ENCODE measurements at places on chromosomes 5 and 9.

- DNase-seq, result no peak
Measured at GRCh38 chr5:14660833-14661232, 3.7 kb upstream of the OTULIN start.

DNA sequence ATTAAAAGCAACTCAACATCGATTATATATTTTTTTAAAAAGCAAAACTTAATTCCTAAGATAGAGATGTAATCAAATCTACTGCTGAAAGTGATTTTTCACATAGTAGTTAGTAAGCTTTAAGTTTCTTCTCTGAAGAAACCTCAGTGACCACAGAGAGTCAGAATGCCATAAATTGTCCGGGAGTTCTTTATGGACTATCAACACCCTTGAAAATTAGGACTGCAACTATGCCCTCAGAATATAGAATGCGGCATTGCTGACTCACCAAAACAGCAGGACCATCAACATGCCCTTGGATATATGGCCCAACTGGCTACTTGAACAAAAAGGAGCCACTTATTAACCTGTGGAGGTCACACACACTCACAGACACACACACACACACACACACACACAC, 228.9 kb upstream of the SNX2 start:
- no peak for DNase-seq

DNA sequence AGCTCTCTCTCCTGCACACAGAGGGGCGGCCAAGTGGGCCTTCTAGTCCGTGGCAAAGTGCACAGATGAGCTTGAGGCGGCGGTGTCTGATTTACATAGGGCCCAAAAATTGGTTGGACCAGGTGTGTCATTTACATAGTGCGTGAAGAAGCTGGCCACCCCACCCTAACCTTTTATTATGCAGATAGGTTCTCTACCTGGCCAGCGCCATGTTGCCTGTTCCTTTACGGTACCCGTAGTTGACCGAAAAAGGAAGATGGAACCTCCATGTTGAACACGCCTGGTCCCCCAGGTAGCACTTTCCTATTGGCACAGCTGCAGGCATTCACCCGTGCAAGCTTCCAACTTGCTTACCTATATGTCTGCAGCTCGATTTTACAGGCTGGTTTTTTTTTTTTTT, 61.5 kb downstream of the GNA14 start:
- DNase-seq, result no peak

DNA sequence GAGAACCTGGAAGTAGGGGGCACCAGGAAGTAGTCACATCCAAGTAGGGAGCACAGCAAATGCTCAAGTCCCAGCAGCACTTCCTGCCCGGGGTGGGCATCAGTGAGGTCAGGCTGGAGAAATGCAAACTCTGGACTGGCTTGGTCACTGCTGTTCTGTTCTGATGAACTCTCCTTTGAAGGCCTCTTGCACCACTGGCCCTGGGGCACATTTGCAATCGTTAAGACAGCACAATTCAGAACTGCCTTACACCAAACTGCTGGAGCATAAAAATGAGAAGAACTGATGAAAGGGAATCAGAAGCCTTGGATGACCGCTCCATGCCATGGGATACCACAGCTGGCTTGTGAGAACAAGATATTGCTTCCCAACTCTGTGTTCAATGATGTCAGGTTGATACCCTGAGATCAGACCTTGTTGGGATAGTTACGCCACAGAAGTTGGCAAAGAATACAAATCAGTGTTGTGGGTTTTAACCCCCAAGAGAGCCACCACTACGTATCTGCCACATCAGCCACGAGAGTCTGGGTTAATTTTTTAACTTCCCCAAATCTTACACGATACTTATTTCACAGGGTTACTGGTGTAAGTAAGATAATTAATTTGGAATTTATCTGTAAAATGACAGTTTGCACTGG, 42.3 kb upstream of the ZSWIM6 start:
- DNase-seq, result no peak

GRCh38 chr9:136980669-136981478, 1.9 kb upstream of the LCNL1 start:
- DNase-seq, result no peak

DNA sequence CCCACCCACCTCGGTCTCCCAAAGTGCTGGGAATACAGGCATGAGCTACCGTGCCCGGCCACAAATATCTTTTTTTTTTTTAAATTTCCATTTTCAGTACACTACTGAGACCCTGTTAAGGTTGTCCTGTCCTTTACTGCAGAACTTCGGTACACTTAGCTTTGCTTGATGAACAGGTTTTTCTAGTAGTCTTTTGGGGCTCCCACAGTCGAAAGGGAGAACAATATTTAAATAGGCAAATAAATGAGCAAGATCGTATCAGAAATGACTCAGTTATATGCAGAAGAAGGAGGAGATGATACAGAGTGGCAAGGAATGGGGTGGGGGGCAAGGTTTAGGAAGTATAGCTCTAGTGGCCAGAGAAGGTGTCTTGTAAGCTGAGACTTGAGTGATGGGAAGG, 52.7 kb downstream of the MSX2 start:
- DNase-seq, result no peak

DNA sequence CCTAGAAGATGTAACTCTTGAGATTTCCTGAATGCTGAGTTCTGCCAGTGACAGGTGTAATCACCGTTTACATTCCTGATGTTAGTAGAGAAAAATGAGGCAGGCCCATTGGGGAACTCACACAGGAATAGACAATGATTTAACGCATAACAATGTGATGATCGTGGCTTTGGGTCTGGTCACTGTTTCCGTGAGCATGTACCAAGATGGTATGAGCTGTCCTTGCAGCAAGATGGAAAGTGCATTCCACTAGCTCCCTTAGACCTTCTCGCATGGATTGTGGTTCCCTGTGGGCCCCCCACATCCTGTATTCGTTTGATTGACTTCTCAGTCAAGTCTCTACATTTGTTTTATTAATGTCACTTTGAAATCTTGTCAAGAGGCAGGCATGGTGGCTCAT, 124.0 kb upstream of the DAP start:
- no peak for DNase-seq

DNA sequence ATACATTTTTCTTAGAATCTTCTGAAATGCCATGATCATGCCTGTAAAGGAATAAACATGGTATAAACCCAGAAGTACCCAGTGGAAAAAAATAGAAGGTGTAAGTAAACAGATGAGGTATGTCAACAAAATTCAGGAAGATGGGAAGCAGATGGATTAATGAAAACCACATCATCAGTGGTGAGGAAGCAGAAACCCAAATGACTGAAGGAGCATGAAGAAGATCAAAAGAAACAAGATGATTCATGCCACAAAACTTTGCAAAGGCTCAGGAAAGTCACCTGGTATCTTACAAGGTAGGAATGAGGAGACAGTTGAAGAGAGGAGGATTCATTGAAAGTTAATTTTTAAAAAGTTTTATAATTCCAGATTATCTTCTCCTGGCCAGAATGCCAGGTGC, 132.8 kb upstream of the PAPPA start:
- no peak for DNase-seq

GRCh38 chr9:128161215-128161902, 1.3 kb downstream of the BBLN start:
- no peak for DNase-seq

- DNase-seq, result no peak
Measured at GRCh38 chr5:68047035-68047434, 168.5 kb upstream of the PIK3R1 start.

- no peak for DNase-seq
Measured at GRCh38 chr5:38497946-38498345, 58.5 kb downstream of the LIFR start.

DNA sequence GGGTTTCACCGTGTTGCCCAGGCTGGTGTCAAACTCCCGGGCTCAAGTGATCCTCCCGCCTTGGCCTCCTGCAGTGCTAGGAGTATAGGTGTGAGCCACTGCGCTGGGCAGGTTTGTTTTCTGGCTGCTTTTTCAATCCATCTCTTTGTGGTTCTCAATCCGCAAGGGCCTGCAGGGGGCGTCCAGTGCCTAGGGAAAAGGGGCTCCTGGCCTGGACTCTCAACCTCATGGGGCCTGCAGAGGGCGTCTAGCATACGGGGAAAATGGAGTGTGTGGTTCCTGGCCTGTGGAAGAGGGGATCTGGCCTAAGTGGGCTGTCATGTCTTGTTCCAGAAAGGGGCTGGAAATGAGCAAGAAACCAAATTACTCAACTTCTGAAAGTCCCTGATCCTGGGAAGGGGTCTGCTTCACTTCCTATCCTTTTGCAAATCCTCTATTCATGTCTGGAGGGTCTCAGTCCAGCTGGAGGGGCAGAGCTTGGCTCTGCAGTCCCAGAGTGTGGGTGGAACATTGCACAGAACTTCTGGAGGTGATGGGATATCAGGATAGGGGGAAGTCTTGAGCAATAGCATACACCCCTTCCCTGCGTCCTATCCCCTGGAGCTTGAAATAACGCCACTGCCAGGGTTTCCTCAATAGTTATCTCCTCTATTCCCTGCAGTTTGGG, 12.7 kb upstream of the CCL27 start:
- DNase-seq, result peak; percentile 80

- no peak for DNase-seq
Measured at GRCh38 chr9:5869315-5870019, 21.2 kb upstream of the MLANA start.

DNA sequence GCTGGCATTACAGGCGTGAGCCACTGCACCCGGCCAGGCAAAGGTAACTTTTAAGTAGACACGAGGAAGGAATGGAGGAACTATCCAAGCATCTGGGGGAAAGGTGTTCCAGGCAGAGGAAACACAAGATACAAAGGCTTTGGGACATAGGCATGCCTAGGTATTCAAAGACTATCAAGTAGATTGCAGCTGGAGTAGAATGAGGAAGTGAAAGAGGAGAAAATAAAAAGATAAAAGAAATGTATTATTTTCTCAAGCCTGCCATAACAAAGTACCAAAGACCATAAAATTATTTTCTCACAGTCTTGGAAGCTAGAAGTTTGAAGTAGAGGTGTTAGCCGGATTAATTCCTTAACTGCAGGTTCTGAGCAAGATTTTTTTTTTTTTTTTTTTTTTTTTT, 39.9 kb upstream of the GRIN3A start:
- no peak for DNase-seq

- DNase-seq, result no peak
Measured at GRCh38 chr9:117392992-117393391, 21.9 kb downstream of the ASTN2 start.

GRCh38 chr5:50711280-50711679, 44.8 kb downstream of the PARP8 start:
- peak; percentile 53 for DNase-seq

GRCh38 chr5:155926031-155926430, 400.9 kb upstream of the SGCD start:
- DNase-seq, result no peak

- DNase-seq, result no peak
Measured at GRCh38 chr5:14191325-14191724, 48.2 kb downstream of the TRIO start.

- DNase-seq, result no peak
Measured at GRCh38 chr9:79657891-79658290, 86.1 kb downstream of the TLE4 start.

DNA sequence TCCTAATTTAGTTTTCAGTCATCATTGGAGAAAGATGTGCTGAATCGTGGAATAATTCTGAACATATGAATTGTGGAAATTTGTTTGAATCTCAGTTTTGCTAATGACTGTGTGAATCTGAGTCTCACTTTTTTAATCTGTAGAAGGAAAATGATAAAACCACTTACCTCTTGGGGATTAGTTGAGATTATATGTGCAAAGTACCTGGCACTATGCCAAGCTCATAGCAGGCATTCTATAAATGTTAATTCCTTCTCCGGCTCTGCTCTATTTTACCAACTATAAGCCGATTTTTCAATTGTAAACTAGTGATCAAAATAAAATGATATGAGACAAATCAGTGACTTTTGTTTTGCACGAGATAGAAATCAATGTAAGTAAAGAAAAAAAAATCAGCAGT, 290.8 kb downstream of the TRPM3 start:
- DNase-seq, result no peak

GRCh38 chr9:85067792-85068191, 398.3 kb downstream of the NTRK2 start:
- DNase-seq, result no peak

- DNase-seq, result peak; percentile 44
Measured at GRCh38 chr5:81749561-81750307, 1.2 kb downstream of the SSBP2 start.

- DNase-seq, result peak; percentile 55
Measured at GRCh38 chr9:94630833-94631232, 8.5 kb downstream of the FBP1 start.

GRCh38 chr9:91515074-91515687, 91.5 kb upstream of the NFIL3 start:
- peak; percentile 19 for DNase-seq

DNA sequence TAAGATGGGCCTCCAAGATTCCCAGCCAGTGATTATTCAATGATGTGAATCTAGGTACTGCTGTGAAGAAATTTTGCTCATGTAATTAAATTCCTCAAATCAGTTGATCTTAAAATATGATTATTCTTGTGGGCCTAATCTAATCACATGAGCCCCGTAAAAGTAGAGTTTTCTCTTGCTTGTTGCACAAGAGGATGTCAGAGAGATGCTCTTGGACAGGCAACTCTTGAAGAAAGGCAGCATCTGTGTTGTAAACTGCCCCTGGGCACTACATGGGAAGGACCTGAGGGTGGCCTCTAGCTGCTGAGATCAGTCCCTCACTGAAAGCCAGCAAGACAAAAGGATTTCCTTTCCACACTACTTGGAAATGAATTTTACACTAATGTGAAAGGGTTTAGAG, 132.9 kb downstream of the TRPM3 start:
- no peak for DNase-seq

GRCh38 chr5:110790673-110791072, 51.9 kb downstream of the SLC25A46 start:
- no peak for DNase-seq

- no peak for DNase-seq
Measured at GRCh38 chr5:147667363-147667762, 115.2 kb downstream of the JAKMIP2 start.

DNA sequence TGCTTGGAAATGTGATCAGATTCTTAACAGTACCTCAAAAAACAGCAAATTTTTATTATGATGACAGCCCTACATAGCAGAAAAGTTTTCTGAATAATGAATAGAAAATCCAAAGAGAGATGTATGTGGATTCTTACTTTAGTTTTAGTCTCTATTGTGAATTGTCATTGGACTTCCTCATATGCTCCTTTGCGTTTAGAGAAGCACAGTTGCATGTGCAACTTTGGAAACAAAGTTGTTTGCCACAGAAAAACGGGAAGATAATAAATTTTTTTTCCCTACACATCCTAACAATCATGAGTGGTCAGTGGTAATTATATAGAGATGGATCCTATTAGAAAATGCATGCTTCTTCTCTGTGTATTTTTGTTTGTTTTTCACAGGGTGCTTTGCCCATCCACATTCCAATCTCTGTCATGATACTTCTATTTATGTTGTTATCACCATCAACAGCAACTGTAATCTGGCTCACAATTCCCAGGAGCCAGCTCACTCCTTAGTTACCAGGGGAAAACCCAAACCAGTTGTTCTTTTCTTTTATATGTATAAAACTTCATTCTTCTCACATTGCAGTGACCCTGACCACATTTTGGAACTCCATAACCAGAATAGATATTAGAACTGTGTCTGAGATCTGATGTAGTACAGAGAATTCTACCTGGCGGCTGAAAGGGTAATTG, 118.7 kb downstream of the NDUFS4 start:
- no peak for DNase-seq
